Frontal cortex (tissue), 4 donors: ENCODE measurements at places on chromosomes 3 and 15.

DNA sequence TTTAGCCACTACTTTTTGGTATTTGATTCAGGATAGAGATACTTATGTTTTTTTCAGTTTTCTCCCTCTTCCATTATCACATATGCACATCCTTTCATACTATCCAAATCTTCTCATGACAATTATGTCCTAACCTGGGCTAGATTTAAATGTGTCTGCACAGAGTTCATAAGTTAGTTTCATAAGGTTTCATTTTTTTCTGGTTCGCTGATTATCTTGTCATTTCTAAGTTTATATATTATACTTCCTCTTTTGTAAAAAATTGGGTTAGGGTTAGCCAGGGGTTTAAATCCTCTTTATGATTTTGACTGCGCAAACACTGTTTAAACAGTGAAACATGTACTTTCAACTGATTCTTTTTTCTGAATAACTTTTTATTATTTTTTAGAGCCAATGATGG, 148.6 kb downstream of the SST start:
- no peak for DNase-seq

DNA sequence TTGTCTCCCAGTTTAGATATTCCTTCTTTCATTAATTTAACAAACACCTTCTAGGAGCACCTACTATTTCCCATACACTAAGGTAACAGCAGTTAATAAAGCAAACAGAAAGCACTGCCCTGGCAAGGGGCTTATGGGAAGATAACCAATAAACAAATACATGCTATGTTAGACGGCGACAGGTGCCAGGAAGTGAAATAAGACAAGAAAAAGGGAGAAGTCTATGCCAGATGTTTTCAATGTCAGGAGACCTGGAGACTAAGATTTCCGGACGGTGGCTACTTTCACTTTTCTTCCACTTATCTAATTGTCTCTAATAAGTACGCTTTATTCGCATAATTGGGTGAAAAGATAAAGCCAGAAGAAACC, 32.5 kb upstream of the ZNF445 start:
- no peak for DNase-seq

DNA sequence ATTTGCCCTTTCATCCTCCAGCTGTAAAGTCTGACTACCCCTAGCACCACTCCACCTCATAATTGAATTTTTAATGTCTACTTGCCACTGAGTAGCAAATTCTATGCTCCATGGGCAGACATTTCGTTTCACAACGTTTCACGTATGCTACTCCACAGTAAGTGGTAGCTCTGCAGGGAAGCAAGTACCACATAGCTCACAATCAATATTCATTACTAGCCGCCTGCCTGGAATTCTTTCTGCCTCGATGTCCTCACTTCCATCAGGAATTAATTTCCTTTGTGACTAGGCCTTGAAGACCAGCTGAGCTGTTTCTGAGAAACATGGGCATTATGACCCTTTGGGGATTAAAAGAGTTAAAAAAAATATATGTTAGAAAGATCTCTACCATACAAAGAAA, 15.3 kb downstream of the NPTN start:
- no peak for DNase-seq

- DNase-seq, result no peak
Measured at GRCh38 chr3:123310186-123310585, 108.4 kb downstream of the SEC22A start.

DNA sequence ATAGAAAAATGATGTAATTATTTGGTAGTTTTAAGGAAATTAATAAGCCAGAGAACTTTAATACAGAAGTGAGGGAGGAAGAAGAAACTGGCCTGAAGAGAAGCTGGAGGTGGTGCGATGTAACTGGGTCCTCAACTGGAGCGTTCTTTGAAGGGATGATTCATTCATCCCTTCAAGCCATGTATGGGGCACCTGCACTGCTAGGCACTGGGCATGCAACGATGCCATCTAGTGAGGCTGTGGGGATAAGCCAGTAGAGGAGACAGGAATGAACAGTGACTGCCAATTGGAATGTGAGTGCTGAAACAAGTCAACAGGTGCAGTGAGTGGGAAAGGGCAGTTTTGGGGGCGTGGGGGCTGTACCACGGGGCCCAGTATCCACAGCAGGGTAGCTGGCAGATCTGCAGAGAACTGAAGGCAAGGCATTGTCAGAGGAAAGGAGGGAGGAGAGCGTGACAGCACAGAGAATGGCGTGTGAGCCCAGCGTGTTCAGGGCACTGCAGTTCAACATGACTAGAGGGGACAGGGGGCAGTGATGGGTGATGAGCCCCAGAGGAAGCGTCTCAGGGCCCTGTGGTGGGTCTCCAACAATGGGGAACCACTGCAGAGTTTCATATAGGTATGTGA, 3.8 kb upstream of the KIF23 start:
- DNase-seq, result peak; percentile 51

DNA sequence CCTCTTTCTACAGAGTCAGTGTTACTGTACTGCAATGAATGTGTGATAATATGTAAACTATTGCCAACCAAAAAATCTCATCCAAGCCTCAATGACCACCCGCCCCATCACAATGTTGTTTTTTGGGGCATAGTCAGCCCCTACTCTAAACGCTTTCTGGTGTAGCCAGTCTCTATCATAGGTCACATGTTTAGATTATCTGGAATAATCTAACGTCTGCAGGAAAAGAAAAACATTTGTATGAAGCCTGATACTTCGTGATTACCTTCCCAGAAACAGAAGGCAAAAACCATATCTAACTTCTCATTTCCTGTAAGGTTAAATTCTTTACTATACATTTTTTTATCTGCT, 1331.8 kb upstream of the GBE1 start:
- no peak for DNase-seq

GRCh38 chr3:195847055-195847950, 35.6 kb upstream of the MUC4 start:
- no peak for DNase-seq

DNA sequence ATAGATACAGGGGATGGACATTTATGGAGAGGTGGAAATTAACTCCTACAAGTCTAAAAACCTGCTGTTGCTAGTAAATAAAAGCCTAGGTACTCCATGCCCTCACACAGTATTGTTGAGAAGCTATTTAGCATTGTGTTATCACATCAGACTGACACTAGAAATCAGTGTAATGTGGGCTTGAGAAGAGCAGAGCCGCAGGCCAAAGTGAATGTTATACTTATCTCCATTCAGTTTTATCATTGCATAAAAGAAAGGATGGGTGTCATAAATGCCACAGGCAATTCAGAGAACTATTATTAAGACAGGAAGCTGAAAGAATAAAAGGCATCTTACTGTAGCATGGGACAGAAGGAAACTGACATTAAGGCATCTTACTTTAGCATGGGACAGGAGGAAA, 13.7 kb upstream of the ISLR start:
- DNase-seq, result no peak

DNA sequence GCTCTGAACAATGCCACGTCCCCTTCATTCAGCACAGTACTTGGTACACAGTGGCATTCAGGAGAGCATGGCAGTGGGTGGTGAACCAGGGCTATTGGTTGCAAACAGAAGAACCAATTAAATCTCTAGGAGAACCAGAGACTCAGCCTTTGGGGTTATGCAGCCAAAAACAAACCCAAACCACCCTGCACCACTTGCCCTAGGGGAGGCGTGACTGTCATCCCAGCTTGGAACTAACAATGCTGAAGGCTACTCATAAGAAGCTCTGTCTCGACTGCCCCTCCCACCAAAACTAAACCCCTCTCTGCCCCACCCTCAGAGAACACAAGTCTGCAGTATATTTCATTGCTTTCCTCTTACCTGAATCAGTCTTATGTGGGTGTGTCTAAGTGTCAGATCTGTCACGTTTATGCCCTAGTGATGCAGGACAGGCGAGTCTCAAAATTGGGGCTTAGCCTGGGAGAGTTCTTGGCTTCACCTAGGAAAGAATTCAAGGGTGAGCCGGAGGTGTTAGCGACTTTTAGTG, 15.2 kb upstream of the KLHL40 start:
- DNase-seq, result no peak

GRCh38 chr3:23159929-23160328, 43.2 kb upstream of the UBE2E2 start:
- no peak for DNase-seq

GRCh38 chr15:98395974-98396610, 252.2 kb upstream of the IGF1R start:
- no peak for DNase-seq

DNA sequence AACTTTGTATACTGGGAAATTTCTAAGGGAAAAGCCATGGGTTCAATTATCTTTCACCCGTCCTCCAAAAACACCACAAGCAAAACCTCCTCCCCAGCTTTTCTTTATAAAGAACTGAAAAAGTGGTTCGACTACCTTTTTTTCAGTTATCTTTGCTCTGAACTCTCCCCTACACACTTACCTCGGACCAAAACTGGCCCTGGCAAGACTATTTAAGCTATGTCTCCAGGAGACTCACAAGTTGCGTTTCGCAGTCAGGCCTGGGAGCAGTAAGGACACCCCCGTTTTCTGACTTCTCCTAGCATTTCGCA, 645 bp downstream of the COPS2 start:
- DNase-seq, result no peak

- DNase-seq, result no peak
Measured at GRCh38 chr15:26083896-26084295, 220.8 kb upstream of the ATP10A start.

DNA sequence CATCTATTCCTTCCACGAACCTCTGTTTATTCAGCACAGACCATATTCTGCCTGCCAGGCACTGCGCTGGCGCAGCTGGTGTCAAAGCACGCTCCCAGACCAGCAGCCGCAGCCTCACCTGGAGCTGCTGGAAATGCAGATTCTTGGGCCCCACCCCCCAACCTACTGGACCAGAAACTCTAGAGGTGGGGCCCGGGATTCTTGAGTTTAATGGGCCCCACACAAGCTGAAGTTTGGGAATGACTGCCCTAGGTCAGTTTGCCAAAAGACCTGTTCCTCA, 7.0 kb downstream of the CHST13 start:
- DNase-seq, result no peak

DNA sequence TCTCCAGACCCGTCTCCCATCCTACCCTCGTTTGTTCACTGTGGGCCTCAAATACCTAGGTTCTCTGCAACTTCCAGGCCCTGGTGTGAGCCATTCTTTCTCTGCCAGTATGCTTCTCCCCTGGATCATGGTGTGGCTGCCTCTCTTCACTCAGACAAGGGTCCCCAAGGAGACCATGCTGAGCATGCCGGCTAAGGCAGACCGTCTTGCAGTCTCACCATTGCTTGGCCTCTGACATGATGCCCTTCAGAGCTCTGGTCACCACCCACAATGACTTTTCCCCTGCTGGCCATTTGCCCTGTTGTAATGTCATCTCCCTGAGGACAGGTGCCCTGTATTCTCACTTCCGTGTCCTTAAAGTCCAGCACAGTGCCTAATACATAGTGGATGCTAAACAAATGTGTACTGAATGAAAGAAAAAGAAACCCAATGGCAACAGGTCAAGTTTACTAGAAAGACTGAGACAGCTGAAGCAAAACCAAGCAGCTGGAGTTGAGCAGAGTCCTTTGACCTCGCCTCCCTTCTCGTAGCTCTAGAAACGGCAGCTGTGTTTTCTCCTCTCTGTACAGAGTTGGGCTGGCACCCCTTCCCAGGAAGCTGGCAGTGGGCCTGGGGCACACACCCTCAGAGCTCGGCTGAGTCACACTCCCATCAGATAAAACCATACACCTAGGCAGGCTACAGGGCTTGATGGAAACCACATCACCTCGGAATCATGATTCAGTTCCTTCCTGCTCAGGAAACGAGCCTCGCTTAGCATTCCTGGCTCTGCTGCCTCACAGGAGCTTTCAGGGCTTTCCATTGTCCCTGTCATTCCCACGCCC, 8.6 kb downstream of the TLR9 start:
- no peak for DNase-seq

DNA sequence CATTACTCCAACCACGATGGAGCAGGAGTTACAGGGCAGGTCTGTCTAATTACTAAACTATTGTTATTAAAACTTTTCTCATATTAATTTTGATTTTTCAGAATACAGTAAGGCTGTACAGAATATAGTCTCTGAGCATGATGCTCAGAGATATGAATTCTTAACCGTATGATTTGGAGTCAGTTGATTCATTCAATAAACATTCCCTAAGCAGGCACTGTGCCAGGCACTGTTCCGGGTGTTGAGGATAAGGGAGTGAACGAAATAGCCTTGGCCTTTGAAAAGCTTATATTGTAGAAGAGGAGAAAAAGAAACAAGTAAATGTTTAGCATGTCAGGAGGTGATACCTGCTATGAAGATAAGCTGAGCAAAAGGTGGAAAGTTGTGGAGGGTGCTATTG, 187.3 kb downstream of the KCNAB1 start:
- DNase-seq, result no peak

DNA sequence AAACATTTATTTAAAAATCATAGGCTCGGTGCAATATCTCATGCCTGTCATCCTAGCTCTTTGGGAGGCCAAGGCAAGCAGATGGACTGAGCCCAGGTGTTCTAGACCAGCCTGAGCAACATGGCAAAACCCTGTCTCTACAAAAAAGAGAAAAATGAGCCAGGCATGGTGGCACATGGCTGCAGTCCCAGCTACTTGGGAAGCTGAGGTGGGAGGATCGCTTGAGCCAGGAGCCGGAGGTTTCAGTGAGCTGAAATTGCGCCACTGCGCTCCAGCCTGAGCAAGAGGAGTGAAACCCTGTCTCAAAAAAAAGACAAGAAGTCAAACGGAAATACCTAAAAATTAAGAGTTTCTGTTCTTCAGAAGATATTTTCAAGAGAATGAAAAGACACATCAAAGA, 122.3 kb downstream of the RSL24D1 start:
- no peak for DNase-seq

DNA sequence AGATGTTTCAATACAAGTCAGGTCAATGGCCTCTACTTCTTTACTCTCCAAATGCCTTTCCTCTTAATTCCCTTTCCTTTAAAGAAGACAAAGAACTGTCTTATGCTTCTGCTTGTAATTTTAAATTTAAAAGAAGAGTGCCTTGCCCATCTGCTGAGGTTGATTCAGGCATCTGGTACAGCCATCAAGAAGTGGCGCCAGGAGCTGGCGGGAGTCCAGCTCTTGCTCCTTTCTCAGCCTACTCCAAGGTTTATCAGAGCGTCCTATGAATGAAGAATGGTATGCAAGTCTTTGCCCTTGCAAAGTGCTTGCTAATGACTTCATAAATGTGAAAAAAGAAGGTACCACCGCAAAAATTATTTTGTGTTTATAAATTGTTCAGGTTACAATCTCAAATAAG, 294.6 kb upstream of the TGFBR2 start:
- DNase-seq, result no peak

GRCh38 chr3:66494959-66495667, 5.7 kb downstream of the LRIG1 start:
- no peak for DNase-seq

GRCh38 chr3:67920311-67920710, 265.9 kb upstream of the SUCLG2 start:
- DNase-seq, result no peak
